ENCODE measurements at places on chromosomes 16 and 17.

DNA sequence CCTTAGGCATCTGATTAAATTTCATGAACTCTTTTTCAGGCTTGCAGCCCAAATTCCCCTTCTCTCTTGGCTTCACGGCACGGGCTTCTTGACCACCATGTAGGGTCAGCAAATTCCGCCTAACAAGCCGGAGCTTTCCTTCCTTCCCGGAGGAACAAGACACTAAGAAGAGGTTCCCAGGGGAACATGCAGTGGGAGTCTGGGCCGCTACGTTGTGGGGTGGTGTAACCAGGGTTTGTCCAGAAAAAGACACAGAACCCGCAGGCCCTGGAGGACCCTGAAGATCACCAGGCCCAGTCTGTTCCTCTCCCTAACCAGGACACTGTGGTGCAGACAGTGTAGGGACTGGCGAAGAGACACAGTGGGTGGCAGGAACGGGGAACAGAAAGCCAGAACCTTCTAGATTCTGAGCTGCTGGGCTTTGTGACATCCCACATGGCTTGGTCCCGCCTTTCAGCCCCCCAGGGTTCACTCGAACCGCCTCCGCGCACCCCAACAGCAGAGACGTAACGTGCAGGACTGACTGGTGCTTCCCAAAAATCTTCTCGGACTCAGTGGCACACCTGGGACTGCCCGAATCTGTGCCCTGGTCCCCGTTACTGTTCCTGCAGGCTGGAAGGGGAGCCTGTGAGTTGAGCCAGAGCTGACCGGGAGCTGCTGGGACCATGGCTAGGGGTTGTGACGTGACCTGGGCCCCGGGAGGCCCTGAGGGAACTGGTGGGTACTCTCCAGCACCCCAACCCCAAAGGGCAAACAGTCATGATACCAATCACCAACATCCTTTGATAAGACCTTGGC, 55.2 kb downstream of the TBC1D16 start:
- no peak for DNase-seq

- DNase-seq: no peak
Measured at GRCh38 chr17:5864741-5865657, 205.2 kb upstream of the WSCD1 start.

- no peak for DNase-seq
Measured at GRCh38 chr17:77808686-77809425, 149.6 kb upstream of the TNRC6C start.

DNA sequence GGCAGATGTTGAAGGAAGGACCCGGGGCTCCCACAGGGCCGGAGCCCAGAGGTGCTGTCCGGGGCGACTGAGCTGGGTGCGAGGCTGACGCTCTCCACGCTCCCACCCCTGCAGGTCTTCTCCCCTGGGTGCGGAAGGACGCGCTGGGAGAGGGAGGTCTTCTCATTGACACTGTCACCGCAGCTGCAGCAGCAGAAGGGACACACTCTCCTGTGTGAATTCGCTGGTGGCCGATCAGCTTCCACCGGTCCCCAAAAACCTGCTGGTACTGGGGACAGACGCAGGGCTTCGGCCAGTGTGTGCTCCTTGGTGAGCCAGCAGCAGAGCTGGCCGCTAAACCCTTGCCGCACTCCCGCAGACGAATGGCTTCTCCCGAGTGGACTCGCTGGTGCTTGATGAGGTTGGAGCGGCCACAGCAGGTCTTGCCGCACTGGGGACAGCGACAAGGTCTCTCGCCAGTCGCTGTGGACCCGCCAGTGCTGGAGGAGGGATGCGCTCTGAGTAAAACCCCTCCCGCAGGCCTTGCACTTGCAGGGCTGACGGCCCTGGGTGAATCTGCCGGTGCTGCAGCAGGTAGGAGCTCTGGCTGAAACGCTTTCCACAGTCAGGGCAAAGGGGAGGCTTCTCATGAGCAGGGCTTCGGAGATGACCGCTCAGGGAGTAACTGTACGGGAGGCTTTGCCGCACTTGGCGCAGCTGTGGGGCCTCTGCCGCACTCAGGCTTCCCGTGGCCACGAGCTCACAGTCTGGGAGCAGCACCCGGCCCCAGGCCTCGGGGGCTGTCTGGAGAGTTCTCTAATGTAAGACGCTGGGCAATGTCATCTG, 6.2 kb downstream of the ZNF843 start:
- DNase-seq: no peak
